ENCODE measurements at places on chromosomes 5 and 9.

DNA sequence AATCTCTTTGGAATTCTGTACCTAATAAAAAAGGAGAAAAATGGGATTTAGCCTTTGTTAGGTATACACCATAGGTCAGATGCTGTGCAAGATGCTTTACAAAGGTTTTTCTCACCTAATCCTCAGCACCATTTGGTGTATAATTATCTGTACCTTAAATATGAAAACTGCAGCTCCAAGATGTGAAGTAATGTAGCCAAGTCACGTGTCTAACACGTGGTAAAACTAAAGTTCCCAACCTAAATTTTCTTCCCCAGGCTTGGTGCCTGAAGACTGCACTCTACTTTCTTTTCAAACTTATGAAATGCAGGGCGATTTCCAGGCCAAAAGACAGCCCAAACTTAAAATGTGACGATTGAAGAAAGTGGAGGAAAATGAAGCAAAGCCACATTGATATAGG, 125.8 kb downstream of the CDH6 start:
- DNase-seq, result no peak

- DNase-seq, result peak; percentile 77
These were observed 32.1 kb downstream of the PTPA start for GRCh38 chr9:129143031-129143927.

GRCh38 chr9:89527084-89527483, 29.2 kb upstream of the SEMA4D start:
- no peak for DNase-seq

- no peak for DNase-seq
These were observed 1.1 kb upstream of the DAP start for GRCh38 chr5:10761933-10762775.

DNA sequence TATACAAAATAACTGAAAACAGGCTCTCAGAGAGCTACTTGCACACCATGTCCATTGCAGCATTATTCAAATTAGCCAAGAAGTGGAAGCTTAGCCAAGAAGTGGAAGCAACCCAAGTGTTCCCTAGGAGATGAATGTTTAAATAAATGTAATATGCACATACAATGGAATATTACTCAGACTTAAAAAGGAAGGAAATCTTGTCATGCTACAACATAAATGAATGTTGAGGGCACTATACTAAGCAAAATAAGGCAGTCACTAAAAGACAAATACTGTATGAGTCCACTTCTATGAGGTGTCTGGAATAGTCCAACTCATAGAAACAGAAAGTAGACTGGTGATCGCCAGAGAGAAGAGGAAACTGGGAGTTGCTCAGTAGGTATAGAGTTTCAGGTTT, 438.1 kb downstream of the MAT2B start:
- no peak for DNase-seq

GRCh38 chr9:88880199-88880598, 111.1 kb upstream of the S1PR3 start:
- DNase-seq, result no peak

GRCh38 chr5:180328296-180329137, 24.6 kb downstream of the GFPT2 start:
- peak; percentile 84 for DNase-seq

GRCh38 chr9:98579700-98580099, 129.0 kb downstream of the GABBR2 start:
- DNase-seq, result no peak

DNA sequence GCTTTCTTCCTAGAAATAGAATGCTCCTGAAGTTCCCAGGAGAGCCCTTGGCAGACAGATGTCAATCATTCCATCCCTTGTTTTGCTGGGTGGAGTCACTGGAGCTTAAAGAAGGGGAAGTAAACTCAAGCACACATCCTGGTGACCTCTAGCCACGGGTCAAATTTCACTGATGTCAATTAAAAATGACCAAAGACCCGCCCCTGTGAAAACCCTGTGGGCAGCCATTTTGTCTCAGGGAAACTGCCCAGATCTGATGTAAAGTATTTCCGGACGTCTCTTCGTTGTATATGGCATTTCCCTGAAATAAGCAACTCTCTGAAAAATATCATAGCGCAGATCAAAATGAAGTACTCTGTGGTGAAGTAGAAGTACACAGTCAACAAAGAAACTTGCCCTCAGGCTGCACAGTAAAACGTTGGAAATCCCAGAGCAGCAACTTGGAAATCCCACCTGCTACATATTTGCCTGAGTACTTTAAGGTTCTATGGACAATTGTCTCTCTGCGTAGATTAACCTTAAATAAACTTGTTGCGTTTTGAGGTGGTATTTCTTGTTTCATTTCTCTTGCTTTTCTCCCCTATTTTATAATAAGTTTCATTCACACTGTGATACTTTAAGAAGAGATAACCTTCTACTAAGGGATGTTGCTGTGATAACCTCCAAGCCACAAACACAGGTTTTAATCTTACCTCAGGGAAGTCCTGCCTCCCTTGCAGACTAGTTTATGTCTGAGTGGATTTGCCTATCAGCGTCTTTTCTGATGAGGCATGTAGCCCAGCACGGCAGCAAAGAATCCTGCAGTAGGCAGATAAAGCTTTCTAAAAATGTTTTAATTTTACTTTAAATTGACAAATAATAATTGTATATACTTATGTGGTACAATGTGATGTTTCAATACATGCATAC, 60.9 kb upstream of the PIP5K1B start:
- DNase-seq, result no peak

Measured in CD4-positive, alpha-beta T cell treated with Interleukin-12 subunit alpha and Interleukin-12 subunit beta, for 1 hour (primary cell).